Stimulated activated CD8-positive, alpha-beta memory T cell treated with anti-CD3 and anti-CD28 coated beads, Interleukin-7, amount 100 ng/mL, for 24 hours (primary cell): ENCODE measurements at places on chromosomes 7 and 10.

DNA sequence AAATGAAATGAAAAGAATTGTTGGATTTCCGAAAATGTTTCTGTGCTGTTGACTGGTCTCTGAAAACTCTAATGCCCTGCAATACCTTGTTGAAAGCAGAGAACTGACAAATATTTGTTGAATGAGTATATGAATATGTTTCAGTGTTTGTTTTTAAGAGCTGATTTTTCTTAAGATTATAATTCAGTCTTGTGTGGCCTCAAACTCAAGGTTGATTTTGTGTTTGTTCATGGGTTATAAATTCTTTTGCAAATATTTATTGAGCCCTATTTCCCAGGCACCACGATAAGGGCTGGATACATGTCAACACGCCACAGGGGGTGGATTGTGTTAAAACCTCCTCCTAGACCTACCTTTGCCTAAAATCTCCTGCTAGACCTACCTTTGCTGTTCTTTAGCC, 203.9 kb upstream of the PLPP4 start:
- no peak for DNase-seq

DNA sequence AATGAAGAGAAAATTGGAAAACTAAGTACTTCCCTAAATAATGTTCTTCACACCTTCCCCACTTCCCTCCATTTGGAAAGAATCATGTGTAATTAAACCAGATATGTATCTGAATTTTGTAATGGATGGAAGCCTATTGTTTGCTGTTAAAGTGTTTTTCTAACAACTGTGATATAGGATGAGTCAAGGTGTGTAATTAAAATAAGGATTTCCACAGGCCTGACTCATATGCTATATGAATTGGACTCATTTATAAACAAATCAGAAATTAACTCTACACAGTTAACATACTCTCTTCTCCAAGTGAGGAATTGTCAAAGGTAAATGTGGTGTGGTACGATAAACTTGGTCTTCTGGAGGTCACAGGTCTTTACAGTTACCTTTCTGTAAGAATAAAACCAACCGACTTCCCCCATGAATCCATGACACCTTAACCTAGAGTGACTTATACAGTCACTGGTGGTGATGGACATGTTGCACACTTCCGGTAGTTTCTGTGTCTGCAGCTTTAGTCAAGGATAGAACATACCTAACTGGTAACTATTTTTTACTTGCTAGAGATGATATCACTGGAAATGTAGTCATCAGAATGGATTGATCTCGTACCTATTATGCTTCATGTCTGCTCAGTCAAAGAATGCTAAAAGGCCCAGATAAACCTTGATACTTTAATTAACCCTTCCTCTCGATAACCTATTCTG, 12.8 kb downstream of the PNLIPRP3 start:
- DNase-seq = no peak

DNA sequence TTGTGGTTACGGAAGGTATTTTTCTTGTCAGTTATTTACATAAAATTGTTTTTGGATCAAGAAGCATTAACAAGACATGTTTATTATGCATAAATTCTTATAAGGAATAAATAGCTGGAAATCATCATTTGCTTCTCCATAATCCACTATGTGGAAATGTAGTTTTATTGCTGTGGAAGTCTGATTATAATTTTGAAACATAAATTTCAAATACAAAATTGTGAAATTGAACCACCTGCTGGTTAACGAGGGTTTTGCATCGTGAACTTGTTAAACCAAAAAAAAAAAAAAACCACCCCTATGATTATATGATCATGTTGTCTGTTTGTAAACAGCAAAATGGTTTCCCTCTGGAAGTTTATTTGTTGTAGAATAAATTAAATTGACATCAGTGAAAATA, 25.9 kb downstream of the ABRAXAS2 start:
- no peak for DNase-seq

DNA sequence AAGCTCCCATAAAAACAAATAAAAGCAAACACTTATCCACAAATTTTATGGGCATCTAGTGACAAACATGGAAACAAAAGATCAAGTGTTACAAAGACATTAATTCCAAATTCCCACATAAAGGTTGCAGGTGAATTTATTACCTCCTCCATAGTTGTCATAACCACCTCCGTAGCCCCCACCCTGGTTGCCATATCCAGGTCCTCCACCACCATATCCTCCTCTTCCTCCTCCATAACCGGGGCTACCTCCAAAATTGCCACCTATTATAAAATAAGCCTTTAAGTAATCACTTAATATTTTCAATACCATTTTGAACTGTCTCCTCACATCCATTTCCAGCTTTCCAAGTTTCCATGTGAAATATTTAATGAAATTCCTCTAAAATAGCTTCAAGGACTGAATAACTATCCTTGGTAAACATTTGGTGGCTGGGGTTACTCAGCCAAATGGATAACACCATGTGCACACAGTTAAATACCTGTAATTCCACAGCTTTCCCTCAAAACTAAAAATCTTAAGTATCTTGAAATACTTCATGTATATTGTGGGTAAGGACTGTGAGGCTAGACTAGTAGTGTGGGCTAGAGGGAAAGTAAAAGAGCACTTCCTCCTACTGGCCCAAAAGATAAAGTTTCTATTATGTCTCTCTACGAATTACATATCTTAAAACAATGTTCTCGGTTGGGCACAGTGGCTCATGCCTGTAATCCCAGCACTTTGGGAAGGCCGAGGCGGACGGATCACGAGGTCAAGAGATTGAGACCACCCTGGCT, 6.9 kb downstream of the HNRNPA2B1 start:
- DNase-seq = no peak

GRCh38 chr10:124119216-124119615, 25.8 kb upstream of the CHST15 start:
- no peak for DNase-seq
